ENCODE measurements at places on chromosomes 1 and 21.

DNA sequence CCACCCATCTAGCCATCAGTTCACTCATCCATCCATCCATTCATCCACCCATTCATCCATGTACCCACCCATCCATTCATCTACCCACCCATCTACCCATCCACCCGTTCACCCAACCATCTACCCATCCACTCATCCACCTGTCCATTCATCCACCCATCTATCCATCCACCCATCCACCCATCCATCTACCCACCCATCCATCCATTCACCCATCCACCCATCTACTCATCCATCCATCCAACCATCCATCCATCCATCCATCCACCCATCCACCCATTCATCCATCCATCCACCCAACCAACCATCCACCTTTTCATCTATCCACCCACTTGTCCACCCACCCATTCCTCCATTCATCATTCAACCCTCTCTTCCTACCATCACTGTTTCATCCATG is 80.3 kb downstream of the KIF14 start:
- DNase-seq = no peak

- no peak for DNase-seq
Measured at GRCh38 chr1:184945029-184945428, 29.3 kb downstream of the NIBAN1 start.

DNA sequence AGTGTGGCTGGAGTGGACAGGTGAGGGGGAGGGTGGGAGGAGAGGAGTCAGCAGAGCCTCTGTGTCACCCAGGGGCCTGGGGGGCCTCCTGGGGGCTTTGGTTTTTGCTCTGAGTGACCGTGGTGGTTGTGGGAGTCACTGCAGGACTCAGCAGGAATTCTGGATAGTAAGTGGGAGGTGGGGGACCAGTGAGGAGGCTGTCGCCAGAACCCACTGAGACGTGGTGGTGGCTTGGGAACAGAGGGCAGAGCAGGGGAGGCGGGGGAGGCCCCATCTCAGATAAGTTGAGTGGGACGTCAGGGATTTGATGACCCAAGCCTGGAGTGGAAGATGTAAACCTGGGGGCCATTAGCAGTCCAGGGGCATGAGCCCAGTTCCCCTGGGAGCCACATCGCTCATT is 123.2 kb upstream of the WNT4 start:
- DNase-seq = no peak

DNA sequence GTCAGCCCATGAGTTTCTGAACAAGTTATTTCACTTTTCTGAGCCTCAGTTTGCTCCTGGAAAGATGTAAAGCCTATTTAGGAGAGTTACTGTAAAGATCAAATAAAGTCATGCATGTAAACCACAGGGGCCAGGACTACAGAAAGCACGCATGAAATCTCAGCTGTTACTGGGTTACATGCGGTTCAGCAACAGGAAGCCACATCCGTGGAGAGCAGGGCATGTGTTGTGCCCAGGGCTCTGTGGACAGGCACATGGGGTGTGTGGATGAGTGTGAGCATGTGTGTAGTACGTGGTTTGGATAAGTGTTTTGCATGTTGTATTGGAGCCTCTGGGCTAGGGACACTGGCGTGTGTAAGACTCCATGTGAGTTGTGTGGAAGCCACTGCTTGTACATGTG is 2.2 kb upstream of the EPHA2 start:
- DNase-seq = no peak

DNA sequence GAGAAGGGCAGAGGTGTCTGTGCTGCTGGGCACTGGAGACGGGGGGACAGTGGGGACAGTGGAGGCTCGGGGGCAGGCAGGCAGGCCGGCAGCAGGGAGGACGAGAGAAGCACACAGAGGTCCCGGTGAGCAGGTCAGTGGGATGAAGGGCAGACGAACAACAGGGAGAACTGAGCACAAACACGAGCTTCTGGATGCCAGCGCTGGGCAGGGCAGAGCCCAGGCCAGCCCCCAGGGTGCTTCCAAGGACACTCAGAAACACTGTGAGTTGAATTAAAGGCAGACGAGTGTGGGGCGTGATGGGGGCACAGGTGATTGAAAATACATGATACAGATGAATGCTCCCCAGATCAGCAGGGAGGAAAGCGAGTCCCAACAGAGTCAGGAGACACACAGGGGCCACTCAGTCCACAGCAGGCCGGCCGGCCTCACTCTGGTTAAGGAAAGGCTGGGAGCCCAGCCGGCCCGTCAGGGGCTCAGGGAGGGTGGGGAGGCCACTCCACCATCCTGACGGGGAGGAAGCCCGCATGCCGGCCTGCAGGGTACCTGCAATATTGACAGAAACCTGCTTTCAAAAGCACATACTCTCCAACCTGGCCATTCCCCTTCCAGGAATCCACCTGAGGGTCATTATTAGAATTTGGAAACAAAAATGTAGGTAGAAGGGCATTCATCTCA is 14.1 kb downstream of the SLC19A1 start:
- DNase-seq = no peak

- no peak for DNase-seq
Measured at GRCh38 chr1:177979272-177979671, 9.4 kb upstream of the SEC16B start.

DNA sequence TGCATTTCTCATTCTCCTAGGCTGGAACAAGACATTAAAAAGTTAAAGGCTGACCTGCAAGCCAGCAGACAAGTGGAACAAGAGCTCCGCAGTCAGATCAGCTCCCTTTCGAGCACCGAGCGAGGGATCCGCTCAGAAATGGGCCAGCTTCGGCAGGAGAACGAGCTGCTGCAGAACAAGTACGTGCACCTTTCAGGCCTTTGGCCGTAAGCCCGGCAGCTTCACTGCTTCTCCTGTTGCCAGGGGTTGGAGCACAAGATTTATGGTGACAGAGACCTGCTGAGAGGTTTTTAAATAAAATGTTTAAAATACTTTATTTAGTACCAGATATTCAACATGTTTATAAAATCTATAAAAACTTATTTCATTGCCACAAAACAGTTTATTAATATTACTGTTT is 53.4 kb downstream of the MACO1 start:
- no peak for DNase-seq

DNA sequence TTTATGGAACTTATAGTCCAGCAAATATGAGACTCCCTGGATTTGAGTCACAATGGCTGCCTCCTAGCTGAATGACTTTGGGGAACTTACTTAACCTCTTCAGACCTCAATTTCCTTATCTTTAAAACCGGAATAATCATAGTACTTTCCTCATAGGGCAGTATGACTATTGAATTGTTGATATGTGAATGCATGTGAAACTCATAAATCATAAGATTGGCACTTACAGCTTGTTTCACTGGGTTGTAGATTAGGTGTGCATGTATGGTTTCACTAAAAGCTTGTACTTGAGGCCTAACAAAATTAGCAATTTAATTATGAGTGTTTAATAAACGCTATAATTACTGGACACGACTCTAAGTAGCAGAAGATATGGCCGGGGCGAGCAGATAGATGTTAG is 72.5 kb downstream of the ST6GALNAC5 start:
- DNase-seq = no peak

GRCh38 chr1:193676996-193677549 is 490.7 kb upstream of the B3GALT2 start:
- DNase-seq = no peak

DNA sequence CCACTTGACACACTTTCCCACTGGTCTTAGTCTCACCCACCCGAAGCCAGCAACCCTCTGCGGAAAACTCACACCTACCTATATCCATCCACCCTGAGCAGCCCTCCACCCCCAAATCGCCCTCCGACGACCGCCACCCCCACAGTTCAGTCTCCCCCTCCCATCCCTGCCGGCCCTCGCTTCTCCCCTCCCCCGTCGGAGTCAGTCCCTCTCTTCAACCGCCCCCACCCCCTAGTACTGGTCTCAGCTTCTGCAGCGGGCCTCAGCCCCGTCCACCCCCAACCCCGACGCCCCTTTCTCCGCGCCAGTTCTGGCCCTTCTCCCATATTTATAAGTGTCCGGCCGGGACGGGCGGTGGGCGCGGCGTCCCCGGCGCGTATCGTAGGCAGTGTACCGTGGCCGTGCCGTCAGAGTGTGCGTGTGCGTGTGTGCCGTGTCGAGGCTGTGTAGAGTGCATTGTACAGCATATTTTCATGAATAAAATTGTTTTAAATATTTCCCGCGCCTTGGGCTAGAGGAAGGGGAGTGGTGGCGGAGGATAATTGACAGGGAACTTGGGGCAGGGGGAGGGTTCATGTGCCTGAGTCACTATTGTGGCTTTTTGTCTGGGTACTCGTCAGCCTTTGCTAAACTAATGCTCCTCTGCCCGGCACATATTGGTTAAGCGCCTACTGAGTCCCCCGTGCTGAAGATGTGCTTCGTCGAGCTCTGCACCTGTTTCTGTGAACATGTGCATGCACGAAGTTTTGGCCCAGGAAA is 22.0 kb downstream of the FOXO6 start:
- DNase-seq = no peak

GRCh38 chr1:178115260-178115659 is 21.4 kb downstream of the RASAL2 start:
- DNase-seq = no peak
